ENCODE measurements at places on chromosomes 7 and 10.

GRCh38 chr7:86914551-86914950, 144.9 kb downstream of the ELAPOR2 start:
- no peak for DNase-seq

DNA sequence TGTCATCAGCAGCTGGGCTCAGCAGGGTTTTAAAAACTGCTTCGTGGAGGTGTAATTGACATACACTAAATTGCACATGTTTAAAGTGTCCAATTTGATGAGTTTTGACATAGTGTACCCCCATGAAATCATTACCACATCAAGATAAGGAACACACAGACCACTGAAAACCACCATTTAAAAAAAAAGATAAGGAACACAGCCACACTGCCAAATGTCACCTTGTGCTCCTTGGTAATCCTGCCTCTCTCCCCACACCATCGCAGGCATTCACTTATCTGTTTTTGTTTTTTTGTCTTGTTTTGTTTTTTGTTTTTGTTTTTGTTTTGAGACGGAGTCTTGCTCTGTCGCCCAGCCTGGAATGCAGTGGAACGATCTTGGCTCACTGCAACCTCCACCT, 75.0 kb downstream of the NEURL1 start:
- no peak for DNase-seq

- no peak for DNase-seq
Observed at GRCh38 chr10:74347522-74347921, 196.5 kb downstream of the ADK start.

DNA sequence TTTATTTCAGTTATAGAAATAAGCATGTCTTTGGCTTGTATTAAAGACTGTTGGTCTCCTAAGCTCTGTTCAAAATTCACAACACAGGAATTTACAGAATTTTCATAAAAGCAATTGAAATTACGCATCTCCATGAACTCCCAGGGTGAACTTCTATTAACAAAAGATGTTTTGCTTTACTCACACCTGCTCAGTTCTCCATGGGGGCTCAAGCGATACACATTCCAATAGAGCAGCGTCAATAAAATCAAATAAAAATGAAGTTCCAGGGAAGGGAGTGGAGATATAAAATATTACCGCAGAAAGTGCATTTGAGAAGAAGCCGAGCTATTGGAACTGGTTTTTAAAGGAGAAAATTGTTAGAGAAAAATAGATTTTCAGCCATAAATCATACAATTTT, 41.5 kb upstream of the ZNF438 start:
- no peak for DNase-seq

DNA sequence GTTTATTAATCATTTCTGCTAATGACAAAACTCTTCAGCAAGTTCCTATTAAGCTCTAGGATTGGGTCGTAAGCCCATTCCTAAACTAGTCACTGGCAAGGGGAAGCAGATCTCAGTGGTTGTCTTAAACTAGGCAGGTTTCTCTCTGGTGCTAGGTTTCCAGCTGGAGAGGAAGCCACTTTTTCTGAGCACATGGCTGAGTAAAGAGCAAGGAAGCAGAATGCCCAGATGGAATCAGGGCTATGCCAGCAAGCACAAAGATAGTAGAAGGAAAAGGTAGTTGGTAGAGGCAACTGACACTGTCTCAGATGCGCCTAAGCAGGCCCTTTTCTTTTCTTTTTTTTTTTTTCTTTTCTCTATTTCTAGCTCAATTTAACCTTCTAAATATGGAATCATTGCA, 224.9 kb downstream of the EXOC4 start:
- no peak for DNase-seq

GRCh38 chr7:120964088-120964487, 13.5 kb downstream of the ING3 start:
- no peak for DNase-seq

DNA sequence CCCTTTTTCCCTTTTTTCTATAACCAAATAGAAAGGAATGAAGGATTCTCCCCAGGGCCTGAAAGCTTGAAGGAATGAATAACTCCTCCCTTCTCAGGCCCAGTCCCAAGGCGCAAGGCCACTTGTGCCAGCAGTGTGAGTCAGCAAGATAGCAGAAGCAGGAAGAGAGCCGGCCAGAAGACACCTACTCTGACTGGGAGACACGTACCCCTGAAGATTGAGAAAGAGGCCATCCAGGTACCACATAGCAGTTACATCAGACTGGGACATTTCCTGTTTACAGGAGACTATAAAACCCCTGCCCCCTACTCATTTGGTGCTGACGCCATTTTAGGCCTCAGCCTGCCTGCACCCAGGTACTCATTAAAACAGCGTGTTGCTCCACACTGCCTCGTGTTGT, 65.5 kb downstream of the LRRC17 start:
- no peak for DNase-seq

DNA sequence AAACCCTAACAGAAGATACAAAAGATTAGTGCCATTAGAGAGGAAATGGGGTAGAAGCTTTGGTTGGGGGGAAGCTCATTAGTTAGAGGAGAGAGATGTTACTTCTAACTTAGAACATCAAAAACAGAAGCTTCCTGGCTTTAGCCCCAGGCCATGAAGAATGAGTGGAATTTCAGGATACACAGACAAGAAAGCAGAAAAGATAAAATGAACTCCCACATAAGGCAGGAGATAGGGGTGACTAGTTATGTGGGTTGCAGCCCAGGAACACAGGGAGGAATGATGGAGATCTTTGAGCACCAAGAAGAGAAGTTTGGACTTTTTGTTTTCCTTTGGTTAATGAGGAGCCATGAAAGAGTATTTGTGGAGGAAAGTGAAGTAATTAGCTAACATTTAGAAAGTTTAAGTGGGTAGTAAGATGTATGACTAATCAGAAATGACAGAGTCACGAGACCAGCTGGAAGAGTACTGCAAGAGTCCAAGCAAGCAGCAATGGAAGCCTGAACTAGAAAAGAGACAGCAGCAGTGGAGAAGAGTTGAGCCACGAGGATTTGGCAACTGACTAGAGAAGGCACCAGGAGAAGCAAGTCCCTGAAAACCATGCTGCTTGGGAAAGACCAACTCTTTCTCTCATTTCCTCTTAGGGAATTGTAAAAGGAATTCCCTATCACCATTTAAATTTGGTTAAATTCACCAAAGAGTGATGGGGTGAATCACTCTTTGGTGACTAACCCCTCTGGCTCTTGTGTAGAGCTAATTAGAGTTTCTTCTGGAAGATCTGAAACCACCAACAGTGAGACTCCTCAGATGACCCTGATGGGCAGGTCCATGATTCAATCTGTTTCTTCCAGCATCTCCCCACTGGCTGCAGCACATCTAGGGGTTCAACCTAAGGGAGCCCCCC, 131.9 kb downstream of the KCNMA1 start:
- no peak for DNase-seq

DNA sequence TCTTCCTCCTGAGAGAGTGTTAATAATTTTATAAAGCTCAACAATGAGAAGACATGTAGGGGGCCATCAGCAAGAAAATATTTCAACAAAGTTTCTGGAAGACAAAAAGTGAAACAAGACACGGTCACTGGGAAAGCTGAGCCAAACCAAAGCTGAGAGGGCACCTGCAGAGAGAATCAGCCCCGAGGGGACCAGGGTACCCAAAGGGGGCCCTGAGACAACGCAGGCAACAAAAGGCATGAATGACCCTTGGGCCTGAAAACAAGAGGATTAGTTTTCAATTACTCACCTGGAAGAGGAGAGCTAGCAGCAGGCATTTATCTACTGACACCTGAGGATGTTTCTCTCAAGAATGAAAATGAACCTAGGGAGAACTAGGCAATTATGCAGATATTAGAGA, 461.2 kb upstream of the MGMT start:
- DNase-seq = no peak

DNA sequence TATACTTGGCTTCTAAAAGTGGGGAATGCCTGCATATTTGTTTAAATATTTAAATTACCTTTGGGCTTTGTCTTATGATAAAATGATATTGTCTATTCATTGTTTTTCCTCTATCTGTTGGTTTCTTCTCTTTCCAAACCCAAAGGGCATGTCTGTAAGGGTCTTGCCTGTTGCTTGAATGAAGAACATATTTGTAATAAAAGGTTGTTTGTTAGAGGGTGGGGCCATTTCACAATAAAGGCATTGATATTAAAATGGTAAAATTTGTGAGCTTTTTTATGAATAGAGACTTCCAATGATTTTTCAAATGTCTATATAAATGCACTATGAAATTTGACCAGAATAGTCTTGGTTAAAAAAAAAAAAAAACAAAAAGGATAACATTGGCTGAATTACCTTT, 105.2 kb downstream of the DKK1 start:
- DNase-seq = no peak

- no peak for DNase-seq
Observed at GRCh38 chr7:91557789-91558404, 293.7 kb downstream of the FZD1 start.

DNA sequence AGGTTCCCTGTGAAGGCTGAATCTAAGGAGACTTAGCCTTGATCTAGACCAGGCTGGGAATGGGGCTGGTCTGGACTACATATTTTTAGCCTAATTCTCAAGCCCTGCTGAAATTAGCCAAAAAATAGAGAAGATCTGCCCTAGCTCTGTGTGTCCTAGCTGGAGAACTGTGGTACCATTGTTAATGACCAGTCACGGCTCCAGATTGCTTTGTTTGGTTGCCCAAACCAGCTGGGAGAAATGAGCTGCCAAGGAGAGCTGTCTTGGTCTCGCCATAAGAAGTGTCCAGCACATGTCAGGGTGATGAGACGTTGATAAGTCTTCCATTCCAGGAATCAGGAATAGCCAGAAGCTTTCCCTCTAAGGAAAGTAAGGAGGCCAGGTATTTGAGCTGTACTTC, 20.7 kb downstream of the GBX1 start:
- DNase-seq = no peak

GRCh38 chr7:125641884-125642283, 712.3 kb upstream of the POT1 start:
- no peak for DNase-seq

- DNase-seq = no peak
Observed at GRCh38 chr10:113788604-113789083, 37.2 kb downstream of the PLEKHS1 start.

GRCh38 chr10:97975598-97975997, 54.8 kb downstream of the CRTAC1 start:
- DNase-seq = no peak

DNA sequence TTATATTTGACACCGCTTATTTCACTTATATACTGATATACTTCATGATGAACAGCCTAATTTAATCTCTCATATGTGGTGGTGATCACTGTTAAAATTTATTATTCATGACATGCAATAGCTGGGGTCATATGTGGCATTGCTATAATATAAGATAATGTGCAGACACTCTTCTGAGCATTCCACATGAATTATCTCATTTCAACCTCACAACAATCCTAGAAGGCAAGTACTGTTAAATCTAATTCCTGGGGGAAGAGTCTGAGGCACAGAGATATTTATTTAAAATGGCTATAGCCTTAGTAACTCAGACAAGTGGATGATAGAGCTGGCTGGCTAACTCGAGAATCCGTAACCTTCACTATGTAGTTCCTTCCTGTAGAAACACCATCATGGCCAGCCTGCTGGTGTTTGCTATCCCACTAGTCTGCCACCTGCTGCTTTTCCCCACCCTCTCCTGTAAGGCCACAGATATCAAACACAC, 46.6 kb upstream of the A1CF start:
- DNase-seq = no peak

GRCh38 chr10:122515022-122515424, 45.5 kb upstream of the DMBT1 start:
- DNase-seq = no peak

DNA sequence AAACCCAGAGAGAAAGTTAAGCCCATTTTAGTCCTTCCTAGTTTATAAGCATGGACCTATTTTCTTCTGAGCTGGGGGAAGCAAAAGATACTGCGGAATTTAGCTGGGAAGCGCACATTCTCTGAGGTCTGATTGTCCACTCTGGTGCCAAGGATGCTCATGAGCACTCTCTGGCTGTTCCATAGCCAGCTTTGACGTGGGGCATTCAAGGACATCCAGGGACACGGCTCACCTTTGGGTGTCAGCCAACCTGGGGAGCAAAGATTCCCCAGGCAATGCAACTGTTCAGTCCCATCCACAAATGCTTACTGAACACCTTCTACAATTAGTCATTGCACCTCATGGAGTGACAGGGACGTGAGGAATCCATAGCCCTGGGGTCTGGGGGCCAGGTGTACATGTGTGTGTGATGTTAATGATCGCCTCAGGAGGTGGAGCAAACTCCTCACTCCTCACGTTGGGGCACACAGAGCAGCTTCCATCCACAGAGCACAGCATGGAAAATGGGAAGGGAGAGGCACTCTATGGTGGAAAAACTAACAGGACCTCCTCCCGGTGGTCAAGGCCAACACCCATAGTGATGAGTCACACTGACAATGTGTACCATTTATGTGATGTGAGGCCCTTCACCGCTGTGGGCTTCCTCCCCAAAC, 67.5 kb upstream of the IGFBP3 start:
- no peak for DNase-seq

DNA sequence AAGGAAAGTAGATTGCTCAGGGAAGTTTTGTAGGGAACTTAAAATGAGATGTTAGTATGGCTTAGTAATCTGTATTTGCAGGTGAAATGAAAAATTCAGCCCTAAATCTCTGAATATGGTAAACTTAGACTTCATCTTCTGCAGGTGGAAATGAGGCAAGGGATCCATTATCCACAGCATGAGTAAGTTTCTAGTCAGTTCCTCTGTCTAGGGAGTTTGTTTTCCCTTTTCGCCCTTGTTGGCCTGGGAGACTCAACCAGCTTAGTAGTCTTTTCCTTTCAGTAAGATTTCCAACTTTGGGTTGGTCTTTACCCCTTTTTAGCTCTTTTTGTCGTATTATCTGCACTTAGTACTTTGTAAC, 65.6 kb downstream of the ZEB1 start:
- DNase-seq = no peak

- no peak for DNase-seq
Observed at GRCh38 chr10:103706047-103706446, 149.3 kb downstream of the SH3PXD2A start.

GRCh38 chr10:22713853-22714478, 412 bp downstream of the PIP4K2A start:
- DNase-seq = no peak

GRCh38 chr10:2834214-2834613, 233.1 kb upstream of the PFKP start:
- DNase-seq = no peak

DNA sequence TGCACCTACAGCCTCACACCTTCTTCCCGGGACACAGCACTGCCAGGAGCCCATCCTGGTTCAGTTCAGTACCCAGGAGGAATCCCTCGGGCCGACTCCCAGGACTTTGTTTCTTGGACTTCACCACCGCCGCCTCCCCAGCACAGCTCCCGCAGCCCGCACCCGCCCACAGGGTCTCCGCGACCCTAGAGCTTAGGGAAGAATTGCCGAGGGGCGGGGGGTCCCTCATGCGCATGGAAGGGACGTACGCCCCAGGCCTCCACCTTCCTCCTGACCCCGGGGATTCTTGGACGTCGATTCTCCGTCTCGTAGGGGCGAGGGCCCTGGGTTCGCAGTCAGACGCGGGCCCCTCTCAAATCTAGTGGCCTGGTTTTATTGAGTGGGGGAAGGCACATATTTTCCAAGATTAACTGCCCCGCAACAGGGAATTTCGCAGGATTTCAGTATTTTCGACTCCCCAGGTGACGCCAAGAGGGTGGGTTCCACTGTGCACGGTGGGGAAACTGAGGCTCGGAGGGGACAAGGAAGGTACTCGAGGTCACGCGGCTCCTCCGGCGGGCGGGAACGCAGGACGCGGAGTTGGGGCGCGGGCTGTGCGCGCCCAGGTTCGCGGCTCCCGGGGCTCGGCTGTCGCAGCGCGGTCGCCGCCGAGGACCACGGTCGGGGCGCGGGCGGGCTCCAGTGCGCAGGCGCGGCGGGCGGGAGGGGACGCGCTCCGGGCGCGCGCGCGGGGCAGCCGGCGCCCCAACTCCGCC, at the start of gene ADCY1:
ADCY1 (plus strand) TSS at position 708 of the 755 bp plus-strand sequence. CDS start 176 bp downstream, outside the sequence.
- no peak for DNase-seq

- DNase-seq = no peak
Observed at GRCh38 chr7:36032361-36032818, 120.7 kb upstream of the EEPD1 start.
